ENCODE measurements at places on chromosomes 12 and 14.

DNA sequence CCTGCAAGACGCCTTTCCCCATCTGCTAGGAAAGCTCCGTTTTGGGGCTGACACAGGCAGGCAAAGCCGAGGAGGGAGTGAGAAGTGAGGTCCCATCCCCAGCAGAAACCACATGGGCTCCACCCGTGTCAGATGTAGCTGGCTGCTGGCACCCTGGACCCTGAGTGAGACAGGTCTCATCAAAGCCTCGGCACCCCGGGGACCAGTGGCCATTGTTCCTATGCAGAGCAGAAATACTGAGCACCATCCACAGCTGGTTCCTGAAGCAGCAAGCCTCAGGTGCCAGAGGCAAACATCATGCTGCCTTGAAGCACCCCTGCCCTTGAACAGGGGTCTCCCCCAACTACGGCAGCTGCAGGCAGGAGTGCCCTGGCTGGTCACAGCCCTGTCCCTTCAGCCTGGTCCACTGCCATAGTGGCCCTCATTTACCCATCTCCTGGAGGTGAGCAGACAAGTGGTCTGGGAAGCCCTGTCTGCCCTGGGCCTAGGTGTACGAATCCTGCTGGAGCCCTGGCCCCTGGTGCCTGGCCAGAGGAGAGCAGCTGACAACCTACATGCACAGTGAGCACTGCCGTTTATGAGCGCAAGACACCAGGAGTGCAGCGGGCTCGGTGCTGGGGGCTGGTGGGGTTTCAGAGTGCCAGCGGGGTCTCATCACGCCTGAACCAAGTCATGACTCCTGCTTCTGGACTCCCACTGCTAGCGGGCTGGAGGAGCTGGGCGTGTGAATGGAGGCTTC lies 289.8 kb upstream of the RTL1 start:
- DNase-seq, result no peak

DNA sequence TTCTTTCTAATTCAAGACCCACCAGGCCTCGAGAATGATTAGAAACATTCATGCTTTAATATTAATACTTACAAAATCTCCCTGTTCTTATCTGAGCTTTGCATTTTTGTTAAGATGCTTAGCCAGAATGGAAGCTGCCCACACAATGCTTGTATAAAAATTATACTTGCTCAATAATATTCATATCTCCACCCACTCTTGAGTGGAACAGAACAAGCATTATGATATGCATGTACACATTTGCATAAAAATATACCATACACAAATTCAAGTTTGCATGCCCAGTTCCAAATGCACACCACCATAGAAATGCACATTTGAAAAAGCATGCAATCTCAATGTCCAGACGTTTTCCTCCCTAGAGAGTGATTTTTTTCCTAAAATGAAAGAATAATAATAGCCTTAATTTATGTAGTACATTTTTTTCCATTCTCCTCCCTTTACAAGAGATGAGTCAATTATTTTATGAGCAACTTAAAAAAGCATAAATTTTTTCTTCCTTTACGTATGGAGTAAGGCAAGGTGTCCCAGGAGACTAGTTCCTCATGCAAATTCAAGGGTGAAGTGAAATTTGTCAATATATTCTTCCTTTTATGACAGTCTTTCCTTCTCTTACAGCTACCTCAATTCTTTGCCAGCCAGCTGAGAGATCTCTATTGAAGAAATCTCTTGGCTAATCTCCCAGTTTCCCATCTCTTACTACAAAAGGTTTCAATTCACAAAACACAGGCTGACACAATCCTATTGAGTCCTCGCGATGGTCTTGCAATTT lies 313.1 kb upstream of the GARIN6 start:
- DNase-seq, result no peak

DNA sequence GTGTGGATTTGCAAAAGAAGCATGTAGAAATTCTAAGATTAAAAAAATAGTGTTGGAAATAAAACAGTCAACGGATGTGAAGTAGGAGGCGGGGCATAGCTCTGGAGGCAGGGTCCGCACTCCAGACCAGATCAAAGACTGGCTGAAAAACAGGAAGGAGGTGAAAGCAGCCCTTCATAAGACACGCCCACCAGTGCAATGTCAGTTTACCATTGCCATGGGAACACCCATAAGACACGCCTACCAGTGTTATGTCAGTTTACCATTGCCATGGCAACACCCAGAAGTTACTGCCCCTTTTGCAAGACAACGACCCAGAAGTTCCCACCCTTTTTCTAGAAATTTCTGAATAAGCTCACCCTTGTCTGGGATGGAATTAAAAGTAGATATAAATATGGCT lies 87.1 kb downstream of the FZD10 start:
- DNase-seq, result no peak

DNA sequence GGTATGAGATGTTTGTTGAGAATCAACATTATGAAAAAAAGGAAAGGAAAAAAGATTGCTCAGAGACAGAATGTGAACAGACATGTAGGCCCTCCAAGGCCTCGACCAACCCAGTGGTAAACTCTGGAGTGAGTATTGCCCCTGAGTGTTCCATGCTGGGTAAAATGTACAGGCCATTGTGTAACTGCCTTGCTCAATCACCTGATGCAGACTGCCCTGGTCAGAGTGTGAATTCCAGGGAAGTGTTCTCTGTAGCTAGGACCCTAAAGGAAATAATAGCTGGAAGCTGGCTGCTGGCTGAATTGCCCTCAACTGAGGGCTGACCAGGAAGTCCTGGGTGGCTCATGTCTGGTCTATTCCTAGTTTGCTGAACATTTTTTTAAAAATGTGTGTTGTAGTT lies 1081.4 kb upstream of the LRFN5 start:
- no peak for DNase-seq

Measured in kidney glomerular epithelial cell (primary cell).